ENCODE measurements at places on chromosomes 1 and 21.

GRCh38 chr21:29296446-29296845 lies 2.3 kb upstream of the BACH1 start:
- ATAC-seq, result no peak

DNA sequence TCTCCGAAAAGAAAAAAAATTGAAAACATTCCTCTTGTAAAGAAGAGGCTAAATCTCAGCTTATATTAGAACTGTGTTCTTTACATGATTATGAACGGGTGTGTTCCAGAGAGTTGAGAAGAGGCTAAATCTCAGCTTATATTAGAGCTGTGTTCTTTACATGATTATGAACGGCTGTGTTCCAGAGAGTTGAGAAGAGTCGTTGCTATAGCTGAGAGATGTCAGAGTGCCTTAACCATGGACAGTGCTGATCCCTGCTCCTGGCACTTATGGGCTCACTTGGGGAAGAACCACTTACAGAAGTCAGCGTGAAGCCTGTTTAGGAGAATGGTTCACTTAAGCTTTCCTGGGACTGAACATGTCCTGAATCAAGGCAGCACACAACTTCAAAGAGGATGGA lies 35.0 kb downstream of the SLC35F3 start:
- no peak for ATAC-seq

- ATAC-seq, result peak; percentile 2
Observed at GRCh38 chr1:1435911-1436629, 580 bp downstream of the VWA1 start.

- ATAC-seq, result peak; percentile 97
Observed at GRCh38 chr1:99820546-99820945, 29.6 kb upstream of the AGL start.

GRCh38 chr21:40924641-40925040 lies 77.7 kb upstream of the DSCAM start:
- no peak for ATAC-seq
